ENCODE measurements at places on chromosomes 7 and 10.

DNA sequence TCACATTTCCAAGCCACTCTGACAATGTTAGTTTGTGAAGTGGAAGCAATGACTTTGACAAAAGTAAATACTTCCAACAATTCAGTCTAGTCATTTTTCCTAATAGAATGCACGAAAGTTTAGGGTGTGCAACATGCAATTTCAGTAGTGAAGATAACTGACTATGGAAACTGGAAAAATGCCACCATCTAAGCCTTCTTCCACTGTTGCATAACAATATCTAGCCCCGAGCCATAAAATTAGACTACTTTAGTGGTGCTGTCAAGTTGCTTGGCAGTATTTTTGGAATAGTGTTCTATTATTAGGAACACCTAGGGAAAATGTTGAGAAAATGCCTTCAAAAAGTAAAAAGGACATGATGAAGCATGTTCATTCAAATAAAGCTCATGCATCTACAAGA lies 17.9 kb downstream of the SEMA3A start:
- no peak for DNase-seq

- no peak for DNase-seq
Observed at GRCh38 chr10:32909456-32909855, 48.6 kb downstream of the ITGB1 start.

DNA sequence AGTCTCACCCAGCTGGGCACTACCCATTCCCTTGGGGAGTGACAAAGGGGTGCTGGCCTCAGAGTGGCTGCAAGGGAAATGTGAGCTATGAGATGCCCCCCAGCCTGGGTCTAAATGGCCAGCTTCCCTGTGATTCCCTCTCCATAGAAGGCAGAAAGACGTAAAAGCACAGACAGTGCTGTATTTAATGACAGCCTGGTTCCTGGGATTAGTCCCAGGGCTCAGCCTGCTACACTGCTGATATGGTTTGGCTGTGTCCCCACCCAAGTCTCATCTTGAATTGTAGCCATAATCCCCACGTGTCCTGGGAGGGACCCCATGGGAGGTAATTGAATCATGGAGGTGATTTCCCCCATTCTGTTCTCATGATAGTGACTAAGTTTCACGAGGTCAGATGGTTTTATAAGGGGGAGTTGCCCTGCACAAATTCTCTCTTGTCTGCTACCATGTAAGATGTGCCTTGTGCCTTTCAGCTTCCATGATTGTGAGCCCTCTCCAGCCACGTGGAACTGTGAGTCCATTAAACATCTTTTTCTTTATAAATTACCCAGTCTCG lies 23.9 kb upstream of the CALN1 start:
- no peak for DNase-seq

- DNase-seq, result peak; percentile 87
Observed at GRCh38 chr7:76294344-76295024, 8.0 kb upstream of the HSPB1 start.

GRCh38 chr7:129066290-129067131 lies 11.6 kb upstream of the TNPO3 start:
- DNase-seq, result peak; percentile 63

GRCh38 chr7:72674394-72674793 lies 153.6 kb downstream of the TYW1B start:
- no peak for DNase-seq

DNA sequence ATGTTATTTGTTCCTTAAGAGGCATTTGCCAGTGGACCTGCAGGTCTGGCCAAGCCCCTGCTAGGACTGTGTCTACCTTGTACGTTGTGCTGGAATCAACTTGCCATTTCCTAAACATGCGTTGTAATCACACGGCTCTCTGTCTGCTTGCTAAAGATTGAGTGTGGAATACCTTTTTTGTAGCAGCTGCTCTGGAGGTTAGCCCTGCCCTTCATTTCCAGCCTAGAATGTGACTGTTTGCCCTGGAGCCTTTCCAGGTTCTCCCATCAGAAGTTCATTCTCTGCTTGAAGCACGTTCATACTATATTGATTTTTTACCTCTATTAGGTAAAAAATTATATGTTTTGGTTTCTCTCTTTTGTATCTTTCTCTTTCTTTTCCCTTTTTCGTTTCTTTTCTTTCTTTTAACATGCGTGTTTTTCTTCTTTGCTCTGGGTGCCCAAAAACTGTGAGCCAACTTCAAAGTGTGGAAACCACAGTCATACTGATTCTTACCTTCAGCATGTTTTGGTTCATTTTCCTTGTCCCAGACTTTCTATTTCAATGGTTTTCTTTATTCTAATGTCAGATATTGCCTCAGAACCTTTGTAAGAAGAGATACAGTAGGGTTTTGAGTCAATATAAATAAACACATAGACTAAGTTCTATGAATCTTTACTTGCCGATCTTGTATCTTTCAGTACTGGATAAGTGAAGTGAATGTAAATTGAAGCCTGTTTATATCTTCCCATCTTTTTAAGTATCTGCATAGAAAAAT lies 111.9 kb upstream of the RPA3 start:
- no peak for DNase-seq

- no peak for DNase-seq
Observed at GRCh38 chr10:33861016-33861704, 526.7 kb upstream of the NRP1 start.

- DNase-seq, result no peak
Observed at GRCh38 chr10:18312374-18313139, 172.3 kb downstream of the CACNB2 start.

DNA sequence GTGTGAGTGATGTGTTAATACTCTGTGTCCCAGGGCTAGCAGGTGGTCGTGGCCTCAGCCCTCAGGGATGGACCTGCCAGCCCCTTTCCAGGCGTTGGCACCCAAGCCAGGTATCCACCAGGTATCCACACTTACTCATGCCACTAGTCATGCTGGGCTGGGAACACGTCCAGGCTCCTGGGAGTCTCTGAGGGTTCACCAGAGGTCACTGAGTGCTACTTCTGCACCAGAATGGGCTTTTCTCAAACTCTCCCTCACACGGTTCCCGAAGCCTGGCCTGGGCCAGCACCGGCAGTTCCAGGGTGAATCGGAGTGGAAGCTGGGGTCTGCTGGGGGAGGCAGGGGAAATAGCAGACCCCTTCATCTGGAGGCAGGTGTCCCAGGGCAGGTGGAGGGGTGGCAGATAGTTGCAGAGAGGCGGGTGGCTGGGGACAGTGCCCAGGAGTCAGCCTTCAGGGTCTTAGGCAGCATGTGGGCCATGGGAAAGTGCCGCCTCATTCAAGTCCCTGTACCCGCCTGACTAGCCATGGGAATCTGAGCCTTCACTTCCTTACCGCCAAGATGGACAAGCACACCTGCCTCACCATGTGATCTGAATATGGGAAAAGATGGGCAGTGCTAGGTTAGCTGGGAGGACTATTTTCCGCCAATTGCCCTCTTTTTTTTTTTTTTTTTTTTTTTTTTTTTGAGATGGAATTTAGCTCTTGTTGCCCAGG lies 95.5 kb upstream of the GTF2I start:
- DNase-seq, result no peak

DNA sequence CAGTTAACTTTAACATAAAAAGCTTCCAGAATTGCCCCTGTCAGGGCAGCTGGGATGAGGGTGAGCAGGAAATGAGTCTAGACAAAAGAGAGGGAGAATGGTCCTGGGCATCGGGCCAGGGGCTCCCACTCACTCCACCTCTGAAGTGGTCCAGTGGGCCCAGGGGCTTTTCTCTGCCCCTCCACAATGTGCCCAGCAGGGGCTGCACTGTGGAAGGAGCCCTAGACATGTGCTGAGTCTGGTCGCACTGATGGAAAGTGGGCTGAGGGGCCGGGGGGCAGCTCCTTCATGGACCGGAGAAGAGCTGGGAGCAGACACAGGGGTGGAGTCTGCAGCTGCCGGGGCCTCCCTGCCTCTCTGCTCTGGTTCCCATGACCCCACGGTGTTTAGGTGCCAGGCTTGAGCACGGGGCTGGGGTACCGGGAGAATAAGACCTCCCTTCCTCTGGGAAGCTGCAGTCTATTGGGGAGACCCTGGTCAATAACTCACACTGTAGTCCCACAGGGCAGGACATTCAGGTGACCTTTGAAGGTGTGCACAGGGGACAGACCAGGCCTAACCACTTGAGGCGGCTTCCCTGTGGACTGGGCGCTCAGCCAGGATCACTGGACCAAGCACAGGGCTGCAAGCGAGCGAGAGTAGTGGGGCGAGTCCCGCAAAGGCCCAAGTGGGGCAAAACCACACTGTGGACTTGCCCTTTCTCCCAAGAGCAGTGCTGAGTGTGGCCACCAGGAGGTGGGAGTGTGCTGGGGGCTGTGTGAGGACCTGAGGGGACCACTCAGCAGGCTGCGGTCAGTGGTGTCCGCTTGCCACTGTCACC lies 6.1 kb downstream of the ADCY1 start:
- DNase-seq, result no peak

DNA sequence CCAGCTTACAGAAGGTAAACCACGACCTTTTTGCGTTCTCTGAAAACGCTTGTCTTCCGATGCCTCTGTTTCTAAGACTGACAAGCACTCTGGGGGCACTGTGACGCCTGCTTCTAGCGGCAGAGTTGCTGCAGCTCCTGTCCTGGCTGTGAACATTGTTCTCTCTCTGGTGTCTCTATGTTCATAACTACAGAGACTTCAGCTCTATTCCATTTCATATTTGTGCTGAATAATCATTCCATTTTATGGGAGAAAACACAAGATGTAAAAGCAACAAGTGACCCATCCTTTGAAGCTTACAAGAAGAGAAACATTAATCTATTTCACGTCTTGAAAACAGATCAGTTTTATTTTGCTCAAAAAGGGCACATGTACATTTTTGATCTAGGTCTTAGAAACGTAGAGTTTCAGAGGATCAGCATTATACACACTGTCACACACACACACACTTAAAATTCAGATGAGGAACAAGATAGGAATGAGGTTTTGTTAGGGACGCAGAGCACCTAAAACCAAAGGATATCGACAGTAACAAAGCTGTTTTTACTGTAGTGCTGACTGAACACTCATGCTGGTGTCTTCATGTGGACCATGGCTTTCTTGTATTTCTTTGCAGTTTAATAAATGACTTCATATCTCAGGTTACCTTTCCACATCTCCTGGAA lies 3.0 kb downstream of the IKZF1 start:
- no peak for DNase-seq

- DNase-seq, result no peak
Observed at GRCh38 chr10:31431021-31431420, 112.0 kb downstream of the ZEB1 start.

DNA sequence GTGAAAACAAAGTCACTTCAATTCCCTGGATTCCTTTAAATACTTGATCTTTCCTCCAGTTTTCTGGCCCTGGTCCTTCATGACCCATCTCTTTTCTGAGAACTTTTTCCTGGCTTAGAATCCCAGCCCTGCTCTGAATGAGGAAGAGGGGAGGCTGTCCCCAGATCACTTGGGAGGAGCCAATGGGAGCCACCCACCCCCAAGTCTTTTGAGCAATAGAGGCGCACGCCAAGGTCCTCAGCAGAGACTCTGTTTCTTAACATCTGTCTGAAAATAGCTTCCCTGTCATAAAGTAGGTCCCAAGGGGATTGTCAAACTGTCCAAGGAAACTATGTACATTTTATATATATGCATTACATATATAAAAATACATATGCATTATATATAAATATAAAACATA lies 126.8 kb downstream of the ADRA2A start:
- DNase-seq, result no peak

GRCh38 chr10:44125879-44126278 lies 259.0 kb downstream of the CXCL12 start:
- DNase-seq, result no peak

GRCh38 chr10:106011250-106011649 lies 1153.3 kb downstream of the SORCS1 start:
- DNase-seq, result no peak

DNA sequence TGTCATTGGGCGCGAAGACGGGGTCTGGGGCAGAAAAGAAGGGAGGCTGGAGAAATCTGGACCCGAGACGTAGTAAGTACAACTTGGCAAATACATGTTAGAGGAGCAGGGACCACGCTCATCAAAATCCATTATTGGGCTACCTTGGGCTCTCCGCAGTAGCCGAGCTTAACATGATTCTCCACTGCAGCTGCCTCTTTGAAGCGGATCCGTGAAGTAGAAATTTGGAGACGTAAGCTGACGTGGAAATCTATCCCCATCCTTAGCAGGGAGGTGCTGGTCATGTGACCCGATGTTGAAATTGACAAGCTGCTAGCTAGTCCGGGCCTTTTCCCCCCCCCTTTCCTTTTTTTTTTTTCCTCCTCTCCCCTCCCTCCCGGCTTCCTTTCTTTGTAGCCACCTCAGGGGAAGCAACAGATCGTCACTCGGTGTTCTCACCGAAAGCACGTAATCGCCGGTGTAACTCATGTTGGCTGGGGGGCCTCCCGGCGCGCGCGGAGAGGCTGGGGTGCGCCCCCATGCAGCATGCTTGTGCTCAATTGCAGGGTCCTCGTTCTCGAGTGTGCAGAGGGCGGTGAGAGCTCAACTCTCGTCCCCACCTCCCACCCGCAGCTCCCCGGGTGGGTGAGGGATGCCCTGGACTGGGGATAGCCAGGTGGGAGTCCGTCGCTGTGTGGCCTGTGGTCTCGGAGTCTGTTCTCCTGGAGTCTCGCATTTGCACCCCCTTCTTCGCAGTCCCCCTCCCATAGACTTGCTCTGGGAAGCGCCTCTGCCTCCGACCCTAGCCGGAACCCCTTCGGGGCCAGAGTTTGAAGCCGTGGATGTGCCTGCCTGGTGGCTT lies at the start of gene HOXA11:
Gene HOXA11 (minus strand): TSS at position 220 of the 841 bp plus-strand sequence. CDS start 88 bp downstream, at position 132.
- no peak for DNase-seq

GRCh38 chr10:132628966-132629900 lies 91.6 kb downstream of the INPP5A start:
- DNase-seq, result no peak

DNA sequence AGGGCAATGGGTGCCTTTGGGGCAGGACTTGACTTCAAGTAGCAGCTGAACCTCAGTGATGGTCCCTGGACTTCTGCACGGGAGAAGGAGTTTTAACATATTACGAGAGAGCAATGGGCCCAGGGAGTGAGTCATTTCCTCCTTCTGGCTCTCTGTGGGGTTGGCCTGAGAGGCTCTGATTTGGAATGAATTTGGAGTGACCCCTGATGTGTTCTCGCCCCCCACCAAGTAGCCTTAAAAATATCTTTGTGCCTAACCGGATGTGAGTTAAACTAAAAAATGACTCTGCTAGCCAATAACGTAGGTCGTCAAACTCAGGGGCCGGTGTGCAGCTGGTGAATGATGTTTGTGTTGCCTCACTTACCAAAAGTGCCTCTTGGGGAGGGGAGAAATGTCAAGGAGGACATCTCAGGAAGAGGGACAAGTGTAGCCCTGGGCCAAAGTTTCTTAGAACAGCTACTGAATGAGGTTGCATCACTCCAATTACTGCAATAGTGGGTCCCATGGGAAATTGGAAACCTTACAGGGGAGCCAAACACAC lies 656.6 kb downstream of the INHBA start:
- no peak for DNase-seq

Measured in amniotic stem cell (primary cell).